ENCODE measurements at places on chromosomes 3 and 15.

DNA sequence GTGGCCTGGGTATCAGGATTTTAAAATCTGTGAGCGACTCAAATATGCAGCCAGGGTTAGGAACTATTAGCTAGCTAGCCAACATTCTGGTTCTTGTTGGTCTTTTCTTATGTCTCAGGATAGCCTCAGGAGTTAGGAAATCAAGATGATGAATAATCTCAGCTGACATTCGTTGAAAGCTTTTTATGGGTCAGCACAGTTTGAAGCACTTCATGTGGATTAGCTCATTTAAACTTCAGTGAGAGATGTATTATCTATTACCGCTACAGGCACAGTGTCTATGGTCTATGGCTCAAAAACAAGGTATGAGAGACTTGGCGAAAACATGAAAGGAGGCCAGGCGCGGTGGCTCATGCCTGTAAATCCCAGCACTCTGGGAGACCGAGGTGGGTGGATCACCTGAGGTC is 187.5 kb upstream of the THRB start:
- no peak for DNase-seq

DNA sequence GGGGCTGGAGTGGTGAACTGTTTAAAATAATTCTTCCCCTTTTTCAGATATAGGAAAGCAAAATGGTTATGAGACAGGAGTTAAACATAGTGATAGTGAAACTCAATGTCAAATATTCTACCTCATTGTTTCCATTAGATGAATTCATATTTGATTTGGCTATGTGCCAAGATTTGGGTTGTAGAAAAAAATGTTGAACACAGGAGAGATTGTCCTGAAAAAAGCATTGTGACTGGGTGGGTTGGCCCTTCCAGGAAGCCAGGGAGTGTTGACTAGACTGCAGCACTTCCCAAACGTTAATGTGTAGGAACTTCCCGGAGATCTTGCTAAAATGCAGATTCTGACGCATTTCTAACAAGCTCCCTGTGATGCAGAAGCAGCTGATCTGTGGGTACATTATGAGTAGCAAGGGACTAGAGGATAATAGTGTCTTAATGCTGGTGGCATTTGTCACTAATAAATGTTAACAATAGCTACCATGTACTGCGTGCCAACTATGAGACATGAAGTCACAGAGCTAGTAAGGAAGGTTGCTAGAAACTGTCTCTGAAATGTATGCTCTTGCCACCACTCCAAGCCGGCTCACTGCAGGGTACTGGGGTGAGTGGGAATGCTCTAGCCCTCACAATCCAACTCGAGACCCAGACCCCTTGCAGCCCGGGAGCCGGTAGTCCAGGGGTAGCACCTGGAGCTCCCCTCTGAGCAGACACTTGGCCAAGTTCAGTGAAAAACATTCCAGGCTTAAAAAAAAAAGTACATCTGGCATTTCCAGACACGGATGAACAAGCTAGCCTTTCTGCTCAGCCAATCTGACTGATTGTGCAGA is 120.6 kb downstream of the CD47 start:
- DNase-seq, result peak; percentile 42

GRCh38 chr3:187669675-187670504 is at the start of gene SST:
Gene SST, minus strand, starts transcription at chr3:187670394. Its CDS starts 103 bp downstream, at chr3:187670291.
- no peak for DNase-seq

DNA sequence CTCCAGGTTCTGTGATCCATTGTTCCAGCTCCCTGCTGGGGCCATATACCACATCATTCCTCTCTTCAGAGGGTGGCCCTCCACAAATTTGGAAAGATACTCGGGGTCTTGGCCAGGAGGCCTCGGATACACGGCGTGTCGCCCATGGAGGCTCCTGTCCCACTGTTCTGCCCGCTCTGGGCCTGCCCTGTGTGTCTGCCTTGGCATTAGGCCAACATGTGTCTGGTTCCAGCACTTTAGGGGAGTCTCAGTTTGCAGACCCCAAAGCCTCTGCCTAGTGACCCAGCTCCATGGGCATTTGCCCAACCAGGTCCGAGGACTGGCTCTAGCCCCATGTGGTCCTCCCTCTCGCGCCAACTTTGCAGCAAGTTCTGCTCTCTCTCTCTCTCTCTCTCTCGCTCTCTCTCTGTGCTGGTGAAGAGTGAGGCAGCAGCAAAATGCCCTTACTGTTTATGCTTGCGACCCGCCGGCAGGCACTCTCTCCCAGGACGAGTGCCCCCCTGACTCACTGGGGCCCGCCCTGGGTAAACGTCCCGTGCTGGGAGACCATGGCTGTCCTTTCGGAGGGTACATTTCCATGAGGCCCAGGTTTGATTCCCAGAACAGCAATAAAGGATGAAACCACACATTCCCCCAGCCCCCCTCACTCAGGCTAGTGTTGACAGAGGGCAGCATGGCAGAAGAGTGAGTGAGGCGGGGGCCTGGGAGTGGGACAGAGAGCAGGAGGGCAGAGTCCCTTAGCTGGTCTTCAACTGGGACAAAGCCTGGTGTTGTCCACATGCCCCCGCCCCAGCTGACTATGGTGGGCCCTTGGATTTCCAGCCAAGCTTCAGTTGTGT is 77.9 kb downstream of the ISG20 start:
- DNase-seq, result no peak

DNA sequence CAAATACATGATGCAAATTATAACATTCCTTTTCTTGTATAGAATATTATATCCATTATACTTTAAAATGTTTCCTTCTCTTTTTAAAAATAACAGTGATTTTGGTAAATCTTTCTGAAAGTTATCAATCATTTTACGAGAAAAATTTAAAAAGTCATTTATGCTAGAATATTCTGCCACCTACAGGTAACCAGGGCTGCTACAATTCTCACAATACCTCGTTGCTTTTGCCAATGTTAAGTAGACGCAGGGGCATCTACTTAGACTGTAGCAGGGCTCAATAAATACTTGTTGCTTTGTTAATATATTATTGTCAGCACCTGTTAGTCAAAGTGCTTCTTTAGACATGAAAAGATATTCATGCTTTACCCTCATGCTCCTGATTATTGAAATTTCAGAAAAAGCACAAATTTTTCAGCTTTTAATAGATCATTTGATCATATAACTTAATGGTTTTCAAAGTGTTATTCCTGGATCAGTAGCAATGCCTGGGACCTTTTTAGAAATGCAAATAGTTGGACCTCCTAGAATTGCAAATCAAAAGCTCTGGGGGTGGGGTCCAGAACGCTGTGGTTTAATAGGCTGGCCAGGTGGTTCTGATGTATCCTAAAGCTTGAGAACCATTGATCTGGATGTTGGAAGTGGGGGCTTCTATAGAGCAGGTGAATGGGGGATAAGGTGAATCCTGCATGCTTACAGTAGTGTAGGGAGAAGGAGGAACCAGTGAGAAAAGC is 223.6 kb upstream of the PDZRN3 start:
- DNase-seq, result peak; percentile 14

DNA sequence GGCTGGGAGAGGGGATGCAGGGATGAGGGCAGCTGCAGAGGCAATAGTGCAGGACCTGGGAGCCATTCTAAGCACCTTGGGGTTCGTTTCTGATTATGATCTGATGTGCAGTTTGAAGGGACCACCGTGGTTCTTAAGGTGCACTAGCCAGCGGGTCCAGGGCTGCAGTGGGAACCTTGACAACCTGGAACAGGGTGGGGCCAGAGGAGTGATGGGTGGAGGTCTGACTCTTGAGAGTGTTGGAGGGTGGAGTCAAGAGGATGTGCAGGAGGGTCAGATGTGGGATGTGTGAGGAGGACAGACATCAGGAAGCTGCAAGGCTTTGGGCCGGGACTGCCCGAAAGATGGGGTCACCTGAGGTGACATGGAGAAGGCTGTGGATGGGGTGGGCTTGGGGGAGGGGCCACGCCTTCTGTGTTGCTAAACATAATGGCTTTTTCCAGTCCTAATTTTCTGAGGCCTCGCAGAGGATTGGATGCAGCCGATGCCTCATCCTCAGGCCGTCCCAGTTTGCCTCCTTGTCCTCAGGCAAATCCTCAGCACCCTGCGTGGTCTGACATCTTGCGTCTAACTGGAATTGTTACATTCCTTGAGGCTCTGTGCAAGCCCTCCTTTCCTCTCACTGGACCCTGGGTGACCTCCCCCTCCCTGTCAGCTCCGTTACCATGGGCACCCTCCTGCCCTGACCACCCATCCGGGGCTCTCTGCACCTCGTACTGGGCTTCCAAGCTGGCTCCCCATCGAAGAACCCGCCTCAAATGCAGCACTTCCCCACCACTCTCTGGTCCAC is 61.4 kb upstream of the TRPM1 start:
- DNase-seq, result no peak

DNA sequence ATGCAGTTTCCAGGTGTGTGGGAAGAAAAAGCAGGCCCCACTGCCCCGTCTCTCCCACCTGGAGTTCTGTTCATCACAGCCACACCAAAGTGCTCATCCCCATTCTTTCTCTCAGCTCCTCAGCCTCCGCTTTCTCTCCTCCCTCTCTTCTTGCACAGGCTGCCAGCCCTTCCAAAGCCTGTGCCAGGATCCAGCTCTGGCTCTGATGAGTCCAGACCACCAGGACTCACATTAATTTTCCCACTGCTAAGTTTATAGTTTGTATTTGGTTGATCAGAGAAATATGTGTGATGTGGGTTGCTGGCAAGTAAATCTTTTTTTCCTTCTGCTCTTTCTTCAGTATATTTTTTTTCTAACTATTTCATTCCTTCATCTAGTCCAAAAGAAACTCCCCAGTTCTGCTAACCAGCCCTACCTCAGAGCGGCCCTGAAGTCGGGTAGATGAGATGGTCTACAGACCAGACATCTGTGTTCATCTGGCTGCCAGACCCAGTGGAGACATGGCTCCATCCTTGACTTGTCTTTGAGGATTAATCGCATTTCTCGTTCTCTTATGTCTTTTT is 49.8 kb downstream of the BOC start:
- no peak for DNase-seq
